Mesothelial cell of epicardium (in vitro differentiated cells): ENCODE measurements at places on chromosomes 7 and 10.

DNA sequence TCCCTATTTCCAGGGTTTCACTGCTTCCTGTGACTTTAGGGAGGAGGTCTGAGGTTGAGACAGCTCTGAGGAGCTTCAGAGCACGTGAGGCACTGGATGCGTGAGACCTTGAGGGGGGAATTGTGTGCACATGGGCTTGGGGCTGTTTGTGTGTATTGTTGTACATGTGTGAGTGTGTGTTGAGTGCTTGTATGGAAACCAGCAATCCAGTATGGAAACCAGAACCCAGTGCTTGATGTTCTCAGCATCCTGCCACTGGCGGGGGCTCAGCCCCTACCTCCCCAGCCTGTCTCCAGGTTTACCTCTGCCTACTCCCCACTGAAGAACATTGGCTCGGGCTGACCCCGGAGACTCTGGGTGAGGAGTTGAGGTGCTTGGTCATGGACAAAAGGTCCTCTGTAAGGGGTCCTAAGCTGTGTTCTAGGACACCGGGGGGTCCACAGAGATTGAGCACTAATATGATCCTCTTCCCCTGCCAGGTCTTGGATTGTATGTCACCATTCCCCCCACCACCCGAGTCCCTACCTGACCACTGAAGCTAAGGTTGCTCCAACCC lies 20.8 kb downstream of the SFTPD start:
- H3K27me3 ChIP-seq: peaks cover 28% of the 10 kb centered on the region
- H3K4me1 ChIP-seq: peaks cover 18% of the 10 kb centered on the region
- DNase-seq: no peak
- no peaks in the 10 kb centered on the region for H3K36me3 ChIP-seq

DNA sequence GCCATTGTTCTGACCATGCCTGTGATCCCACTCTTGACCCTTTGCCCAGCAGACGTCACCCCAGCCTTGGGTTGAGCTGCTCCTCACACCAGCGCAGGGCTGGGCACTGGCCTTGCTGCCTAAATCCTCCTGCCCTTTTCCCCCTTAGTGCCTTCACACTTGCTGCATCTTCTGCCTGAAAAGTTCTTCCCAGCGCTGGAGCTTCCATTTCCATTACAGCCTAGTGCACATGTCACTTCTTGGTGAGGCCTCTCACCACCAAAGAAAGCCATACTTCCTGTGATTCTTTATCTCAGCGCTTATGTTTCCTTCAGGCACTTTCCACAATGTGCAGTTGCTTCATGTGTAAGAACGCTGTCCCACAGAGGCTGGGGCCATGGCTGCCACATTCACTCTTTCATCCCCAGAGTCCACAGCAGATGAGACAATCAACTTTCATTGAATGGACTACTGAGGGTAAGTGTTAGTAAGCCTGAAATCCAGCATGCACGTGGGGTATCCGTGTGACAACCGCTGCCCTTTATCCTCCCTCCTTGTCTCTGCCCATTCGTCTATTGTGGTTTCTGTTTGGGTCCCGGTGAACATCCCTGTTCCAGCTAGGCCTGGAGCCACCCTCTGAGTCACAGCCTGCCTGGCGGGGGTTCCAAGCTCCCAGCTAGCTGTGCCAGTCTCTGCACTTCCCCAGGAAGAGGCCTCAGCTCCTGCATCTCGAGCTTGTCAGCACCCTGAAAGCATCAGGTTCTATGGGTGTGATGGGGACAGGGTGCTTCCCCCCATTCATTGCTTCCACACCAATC lies 37.3 kb downstream of the ADRA2A start:
- peaks cover 32% of the 10 kb centered on the region for H3K27me3 ChIP-seq
- no peak overlapping the region for H3K27ac ChIP-seq
- DNase-seq: no peak
- H3K36me3 ChIP-seq: no peaks in the 10 kb centered on the region

DNA sequence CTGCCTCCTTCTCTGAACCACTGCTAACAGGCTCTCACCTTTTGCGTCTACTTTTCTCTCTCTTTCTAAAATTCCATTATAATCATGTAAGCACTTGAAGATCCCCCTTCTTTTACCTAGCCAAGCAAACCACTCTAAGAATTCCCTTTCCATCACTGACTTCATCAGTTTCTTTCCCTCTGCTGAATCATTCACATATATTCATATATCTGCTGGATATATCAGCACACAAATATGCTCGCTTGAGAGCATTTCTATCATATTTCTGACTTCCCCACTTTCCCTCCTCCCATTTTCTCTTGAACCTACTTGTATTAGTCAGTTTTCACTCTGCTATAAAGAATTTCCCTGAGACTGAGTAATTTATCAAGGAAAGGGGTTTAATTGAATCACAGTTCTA lies 84.2 kb upstream of the LRRN3 start:
- H3K27me3 ChIP-seq: no peaks in the 10 kb centered on the region
- no peak overlapping the region for H3K4me3 ChIP-seq
- no peak overlapping the region for H3K27ac ChIP-seq
- no peak for DNase-seq
- H3K4me1 ChIP-seq: peaks cover 4% of the 10 kb centered on the region

DNA sequence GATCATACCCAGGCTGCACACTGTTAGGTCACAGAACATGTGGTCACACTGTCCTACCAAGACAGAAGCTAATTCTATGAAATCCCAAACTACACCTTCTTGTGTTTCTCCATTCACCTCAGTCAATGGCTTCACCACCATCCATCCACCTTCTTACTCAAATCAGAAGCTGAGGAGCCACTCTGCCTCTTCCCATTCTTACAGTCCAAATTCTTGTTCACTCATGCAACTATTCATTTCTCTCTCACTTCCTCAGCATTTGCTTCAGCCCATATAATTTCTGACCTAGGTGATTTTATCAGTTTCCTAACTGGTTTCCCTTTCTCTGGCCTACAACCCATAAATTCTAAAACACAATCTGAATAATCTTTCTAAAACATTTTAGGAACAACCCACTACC lies 229.2 kb downstream of the LRRN3 start:
- no peak overlapping the region for H3K27ac ChIP-seq
- H3K27me3 ChIP-seq: no peaks in the 10 kb centered on the region
- H3K4me1 ChIP-seq: no peaks in the 10 kb centered on the region
- no peaks in the 10 kb centered on the region for H3K36me3 ChIP-seq
- no peak overlapping the region for H3K4me3 ChIP-seq

GRCh38 chr10:30192846-30193608 lies 133.6 kb upstream of the JCAD start:
- peaks cover 12% of the 10 kb centered on the region for H3K4me1 ChIP-seq
- DNase-seq: no peak
- H3K36me3 ChIP-seq: peaks cover 17% of the 10 kb centered on the region
- no peak overlapping the region for H3K4me3 ChIP-seq

- H3K36me3 ChIP-seq: no peaks in the 10 kb centered on the region
- no peak overlapping the region for H3K27ac ChIP-seq
- no peak overlapping the region for H3K4me3 ChIP-seq
These were observed 178.5 kb downstream of the AMPH start for GRCh38 chr7:38452681-38453108.

DNA sequence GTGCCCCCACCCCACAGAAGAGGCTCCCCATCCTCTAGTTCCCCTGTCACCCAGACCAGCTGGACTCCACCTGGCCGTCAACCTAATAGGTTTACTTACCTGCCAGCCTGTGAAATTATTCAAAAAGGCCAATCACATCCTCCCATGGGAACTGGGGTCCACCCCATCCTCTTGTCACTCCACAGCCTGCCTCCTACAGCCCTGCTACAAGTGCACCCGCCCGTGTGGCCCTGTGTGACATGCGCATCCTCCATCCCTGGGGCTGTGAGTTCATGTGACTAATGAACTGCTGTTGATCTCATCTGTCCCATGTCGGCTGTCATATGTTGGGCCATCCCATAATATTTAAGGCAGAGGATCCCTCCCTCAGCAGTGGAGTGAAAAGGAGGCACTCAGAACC lies 39.4 kb downstream of the AOC1 start:
- H3K4me1 ChIP-seq: no peaks in the 10 kb centered on the region
- no peak overlapping the region for H3K27ac ChIP-seq
- H3K27me3 ChIP-seq: peaks cover 32% of the 10 kb centered on the region
- no peaks in the 10 kb centered on the region for H3K36me3 ChIP-seq
- DNase-seq: no peak
- no peak overlapping the region for H3K4me3 ChIP-seq

- H3K4me3 ChIP-seq: no peak overlapping the region
- peaks cover 2% of the 10 kb centered on the region for H3K27me3 ChIP-seq
- no peak for DNase-seq
- peaks cover 17% of the 10 kb centered on the region for H3K4me1 ChIP-seq
These were observed 46.2 kb downstream of the CELF2 start for GRCh38 chr10:11063856-11064255.

- DNase-seq: no peak
- no peak overlapping the region for H3K4me3 ChIP-seq
- peaks cover 46% of the 10 kb centered on the region for H3K36me3 ChIP-seq
- H3K27ac ChIP-seq: no peak overlapping the region
- no peaks in the 10 kb centered on the region for H3K4me1 ChIP-seq
These were observed 10.5 kb downstream of the MKLN1 start for GRCh38 chr7:131338173-131338572.

- H3K27ac ChIP-seq: peak overlapping the region; percentile 86
- peak overlapping the region; percentile 8 for H3K4me3 ChIP-seq
- H3K4me1 ChIP-seq: peaks cover 34% of the 10 kb centered on the region
- DNase-seq: no peak
These were observed 26.8 kb downstream of the VSIR start for GRCh38 chr10:71746344-71747037.

GRCh38 chr10:74969530-74969929 lies 141.9 kb upstream of the SAMD8 start:
- H3K4me1 ChIP-seq: peaks cover 76% of the 10 kb centered on the region
- H3K36me3 ChIP-seq: peaks cover 17% of the 10 kb centered on the region
- no peak overlapping the region for H3K4me3 ChIP-seq
- H3K27ac ChIP-seq: peak overlapping the region; percentile 93
- no peaks in the 10 kb centered on the region for H3K27me3 ChIP-seq

- peaks cover 60% of the 10 kb centered on the region for H3K4me1 ChIP-seq
- no peak for DNase-seq
- peak within 1 kb of the TSS; percentile 87 for H3K4me3 ChIP-seq
- H3K27ac ChIP-seq: peak within 1 kb of the TSS; percentile 96
These were observed at the start of gene HOXA7 for GRCh38 chr7:27156508-27156898. TSS of gene HOXA7 (minus strand) at chr7:27156675. CDS start at chr7:27156545, 130 bp downstream.

DNA sequence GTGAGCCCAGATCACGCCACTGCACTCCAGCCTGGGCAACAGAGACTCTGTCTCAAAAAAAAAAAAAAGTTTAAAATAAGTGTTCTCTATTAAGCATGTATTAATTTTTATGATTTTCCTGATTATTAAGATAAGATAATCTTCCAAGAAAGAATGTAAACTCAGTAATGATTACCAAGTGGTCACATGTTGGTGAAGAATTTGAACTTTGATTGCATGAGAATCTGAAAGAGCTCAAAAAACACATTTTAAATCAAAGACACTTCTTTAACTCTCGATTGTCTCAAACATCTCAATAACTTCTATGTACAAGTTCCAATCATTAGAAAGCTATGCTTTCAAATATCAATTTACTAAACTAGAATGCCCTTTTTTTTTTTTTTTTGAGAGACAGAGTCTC lies 33.8 kb downstream of the SNX8 start:
- no peak overlapping the region for H3K4me3 ChIP-seq
- H3K4me1 ChIP-seq: peaks cover 27% of the 10 kb centered on the region
- H3K27ac ChIP-seq: peak overlapping the region; percentile 92
- DNase-seq: no peak
- peaks cover 10% of the 10 kb centered on the region for H3K36me3 ChIP-seq
- no peaks in the 10 kb centered on the region for H3K27me3 ChIP-seq

- peaks cover 44% of the 10 kb centered on the region for H3K4me1 ChIP-seq
- DNase-seq: no peak
- peaks cover 2% of the 10 kb centered on the region for H3K36me3 ChIP-seq
- H3K27ac ChIP-seq: peak overlapping the region; percentile 24
- no peaks in the 10 kb centered on the region for H3K27me3 ChIP-seq
These were observed 25.1 kb downstream of the ZMIZ1 start for GRCh38 chr10:79093658-79094411.

DNA sequence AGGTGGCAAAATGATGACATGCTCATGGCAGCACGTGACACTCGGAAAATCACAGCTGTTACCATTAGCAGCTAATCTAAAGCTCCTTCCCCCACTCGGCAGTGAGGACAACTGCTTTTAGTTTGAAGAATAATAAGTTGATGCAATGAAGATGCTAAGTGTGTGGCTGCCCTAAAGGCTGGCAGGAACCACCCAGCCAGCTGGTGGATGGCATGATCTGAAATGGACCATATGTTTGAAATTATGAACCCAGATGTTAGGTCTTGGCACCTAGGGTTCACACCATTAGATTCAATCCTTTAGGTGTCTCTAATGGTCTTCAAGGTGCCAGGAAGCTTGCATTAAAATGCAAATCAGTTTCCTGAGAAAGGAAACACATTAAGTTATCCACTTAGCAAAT lies 230.1 kb downstream of the WDR11 start:
- H3K4me3 ChIP-seq: no peak overlapping the region
- H3K36me3 ChIP-seq: no peaks in the 10 kb centered on the region
- H3K4me1 ChIP-seq: peaks cover 54% of the 10 kb centered on the region
- H3K27ac ChIP-seq: no peak overlapping the region
- DNase-seq: no peak

DNA sequence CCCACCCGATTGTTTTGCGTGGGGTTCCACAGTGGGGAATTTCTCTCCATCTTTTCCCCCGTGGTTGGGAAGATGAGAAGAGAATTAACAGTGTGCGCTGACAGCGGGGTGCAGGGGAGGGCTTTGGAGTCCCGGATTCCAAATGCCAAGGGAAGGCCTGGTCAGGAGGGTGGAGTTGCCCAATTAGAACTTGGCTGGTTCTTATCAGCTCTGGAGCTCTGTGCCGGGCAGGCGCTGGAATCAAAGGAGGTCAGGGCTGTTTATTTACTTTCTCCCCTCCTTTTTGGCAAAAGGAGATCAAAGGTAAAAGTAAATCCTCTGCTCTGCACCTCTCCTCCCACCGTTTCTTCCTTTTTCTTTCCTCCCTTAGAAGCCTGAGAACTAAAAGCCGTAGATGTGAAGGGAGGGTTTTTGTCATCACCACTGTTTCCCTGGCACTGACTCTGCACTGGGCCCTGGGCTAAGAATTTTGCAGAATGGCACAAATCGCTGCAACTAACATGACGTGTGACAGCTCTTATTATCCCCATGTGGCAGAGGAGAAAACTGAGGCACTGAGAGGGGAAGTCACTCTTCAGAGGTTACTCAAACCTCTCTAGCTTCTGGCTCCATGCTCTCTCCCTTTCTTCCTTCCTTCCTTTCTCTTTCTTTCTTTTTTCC lies 95.2 kb upstream of the ZNF716 start:
- H3K27ac ChIP-seq: no peak overlapping the region
- DNase-seq: no peak
- no peak overlapping the region for H3K4me3 ChIP-seq

- H3K4me3 ChIP-seq: no peak overlapping the region
- H3K27me3 ChIP-seq: no peaks in the 10 kb centered on the region
- no peak for DNase-seq
- H3K27ac ChIP-seq: peak overlapping the region; percentile 95
- no peaks in the 10 kb centered on the region for H3K36me3 ChIP-seq
These were observed 296.5 kb upstream of the PITRM1 start for GRCh38 chr10:3468919-3469638.

GRCh38 chr10:90787393-90788198 lies 70.2 kb downstream of the HTR7 start:
- peaks cover 2% of the 10 kb centered on the region for H3K27me3 ChIP-seq
- H3K4me3 ChIP-seq: no peak overlapping the region
- H3K4me1 ChIP-seq: peaks cover 6% of the 10 kb centered on the region

GRCh38 chr7:158976849-158977593 lies 120.7 kb downstream of the DYNC2I1 start:
- H3K27ac ChIP-seq: peak overlapping the region; percentile 74
- peak; percentile 81 for DNase-seq

GRCh38 chr10:36443233-36443632 lies 682.2 kb upstream of the ANKRD30A start:
- DNase-seq: no peak
- no peaks in the 10 kb centered on the region for H3K27me3 ChIP-seq
- no peak overlapping the region for H3K27ac ChIP-seq
- H3K4me3 ChIP-seq: no peak overlapping the region
- H3K36me3 ChIP-seq: no peaks in the 10 kb centered on the region
